T-helper 22 cell (primary cell): ENCODE measurements at places on chromosomes 2 and 18.

DNA sequence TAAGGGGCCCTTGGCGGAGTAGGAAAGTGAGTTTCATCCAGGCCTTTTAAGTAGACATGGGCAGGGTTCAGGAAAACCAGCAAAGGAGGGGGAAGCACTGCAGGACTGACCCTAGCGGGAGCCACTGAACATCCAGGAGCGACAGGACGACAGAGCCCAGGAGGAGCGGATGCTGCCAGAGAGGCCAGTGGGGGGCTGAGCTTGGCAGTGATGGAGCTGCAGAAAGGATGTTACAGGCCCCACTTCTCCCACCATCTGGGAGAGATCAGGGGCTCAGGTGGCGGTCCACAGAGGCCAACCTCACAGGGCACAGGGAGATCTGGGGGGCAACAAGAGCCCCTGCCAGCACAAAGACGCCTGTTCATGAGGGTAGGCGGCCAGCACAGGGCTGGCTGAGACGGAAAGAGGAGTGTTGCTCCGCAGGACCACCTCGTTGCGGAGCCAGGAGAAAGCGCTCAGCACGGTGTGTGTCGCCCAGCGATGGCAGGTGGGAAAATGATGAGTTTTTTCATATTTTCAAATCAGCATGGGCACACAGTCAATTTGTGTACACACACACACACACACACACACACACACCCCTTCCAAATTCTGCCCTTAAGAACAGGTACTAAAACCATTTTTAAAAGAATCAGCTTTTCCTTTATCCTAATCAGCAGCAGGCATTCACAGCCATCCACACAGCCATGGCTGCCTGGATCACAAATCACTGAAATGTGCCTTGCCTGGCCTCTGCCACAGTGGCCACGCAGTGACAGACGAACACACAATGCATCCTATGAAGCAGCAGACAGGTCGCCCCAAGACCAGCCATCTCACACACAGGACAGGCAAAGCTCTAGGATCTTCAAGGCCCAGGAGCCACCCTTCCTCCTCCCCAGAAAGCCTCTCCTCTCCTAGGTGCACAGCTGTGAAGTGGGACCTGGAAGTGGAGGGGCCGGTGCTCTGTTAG lies 63.2 kb downstream of the NDUFA10 start:
- DNase-seq = no peak

- DNase-seq = no peak
Measured at GRCh38 chr18:6547476-6547875, 132.8 kb upstream of the L3MBTL4 start.

DNA sequence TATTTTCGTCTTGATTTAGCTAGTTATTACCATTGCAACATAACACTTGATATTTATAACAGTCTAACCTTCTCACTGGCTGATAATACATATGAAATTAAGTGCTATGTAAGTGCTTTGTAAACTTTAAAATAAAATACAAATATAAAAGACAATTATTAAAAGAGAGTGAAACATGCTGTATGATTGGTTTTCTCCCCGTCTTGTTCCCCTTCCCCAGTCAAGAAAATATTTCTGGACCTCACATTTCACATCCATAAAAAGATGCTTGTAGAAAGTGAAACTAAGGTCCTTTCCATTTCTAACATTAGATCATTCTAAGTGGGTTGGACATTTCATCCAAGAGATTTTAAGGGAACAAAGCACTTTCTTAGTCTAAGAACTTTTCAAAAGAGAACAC lies 310.2 kb upstream of the LRATD1 start:
- no peak for DNase-seq

DNA sequence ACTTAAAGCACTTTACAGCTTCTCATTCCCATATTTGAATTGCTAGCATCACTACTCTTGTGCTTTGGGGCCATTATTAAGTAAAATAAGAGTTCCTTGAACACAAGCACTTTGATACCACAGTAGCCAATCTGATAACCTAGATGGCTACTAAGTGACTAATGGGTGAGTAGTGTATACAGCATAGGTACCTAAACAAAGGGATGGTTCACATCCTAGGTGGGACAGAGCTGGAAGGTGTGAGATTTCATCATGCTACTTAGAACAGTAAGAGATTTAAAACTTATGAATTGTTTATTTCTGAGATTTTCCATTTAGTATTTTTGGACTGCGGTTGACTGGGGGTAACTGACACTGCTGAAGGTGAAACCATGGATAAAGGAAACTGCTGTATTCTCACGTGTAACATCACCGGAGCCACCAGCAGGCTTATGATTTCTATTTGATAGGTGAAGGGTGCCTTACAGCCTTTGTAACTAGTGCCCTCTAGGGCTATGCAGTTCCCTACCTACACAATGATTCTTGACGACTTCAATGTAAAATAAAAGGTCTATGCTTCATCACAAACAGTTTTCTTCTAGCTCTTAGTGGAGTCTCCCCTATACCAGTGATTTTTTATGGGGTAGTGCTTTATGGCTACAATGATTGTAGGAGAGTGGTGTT lies 22.1 kb upstream of the CRIM1 start:
- no peak for DNase-seq

DNA sequence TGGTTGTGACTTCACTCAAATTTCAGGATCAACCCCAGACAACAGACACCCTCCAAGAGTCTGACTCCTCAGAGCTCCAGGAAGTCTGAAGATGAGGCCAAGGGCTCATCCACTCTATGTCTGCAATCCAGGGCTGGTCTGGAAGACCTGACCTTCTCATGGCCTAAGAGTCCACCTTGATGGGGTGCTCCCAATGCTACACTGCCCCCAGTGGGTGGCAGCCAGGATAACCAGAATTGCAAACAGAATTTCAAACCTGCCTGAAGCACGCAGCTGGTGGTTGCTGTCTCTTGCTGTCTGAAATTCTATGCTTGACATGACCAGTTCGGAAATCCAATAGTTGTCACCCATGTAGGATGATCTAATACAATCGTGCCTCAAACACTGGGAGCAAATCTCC lies 96.0 kb downstream of the UXS1 start:
- no peak for DNase-seq

- no peak for DNase-seq
Measured at GRCh38 chr18:76174451-76174850, 320.6 kb downstream of the ZNF516 start.

- DNase-seq = no peak
Measured at GRCh38 chr2:55862246-55862645, 61.3 kb downstream of the EFEMP1 start.

DNA sequence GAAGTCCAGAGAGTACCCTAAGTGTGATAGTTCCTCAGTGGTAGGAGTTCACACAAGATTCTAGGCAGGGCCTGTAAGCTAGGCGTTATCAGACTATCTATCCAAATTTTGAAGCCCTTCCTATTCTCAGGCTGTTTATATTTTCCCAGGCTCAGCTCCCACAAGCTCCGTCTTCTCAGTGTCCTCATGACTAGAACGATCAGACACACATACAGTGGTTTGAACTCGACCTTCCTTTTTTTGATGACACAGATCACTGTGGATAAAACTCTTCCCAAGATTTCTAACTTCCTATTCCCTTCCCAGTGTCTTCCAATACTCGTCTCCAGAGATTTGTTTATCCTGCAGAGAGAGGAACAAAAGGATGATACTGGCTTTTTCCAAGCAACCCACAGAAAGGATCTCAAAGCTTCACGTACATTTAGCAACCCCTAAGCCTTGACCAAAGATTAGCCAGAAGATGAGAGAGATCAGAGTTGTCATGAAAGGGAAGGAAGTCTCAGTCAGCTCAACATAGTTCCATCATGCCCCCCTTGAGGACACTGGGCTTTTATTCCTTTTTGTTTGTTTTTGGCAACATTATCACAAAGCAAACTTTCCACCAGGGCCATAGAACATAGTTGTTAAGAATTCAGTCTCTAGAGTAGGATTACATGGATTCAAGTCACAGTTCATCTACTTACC lies 42.3 kb upstream of the DOK6 start:
- DNase-seq = no peak
